Inflammatory macrophage treated with lipopolysaccharide for 4 hours (primary cell): ENCODE measurements at places on chromosomes 4 and X.

- DNase-seq, result no peak
Measured at GRCh38 chr4:6591313-6591712, 16.3 kb downstream of the MAN2B2 start.

DNA sequence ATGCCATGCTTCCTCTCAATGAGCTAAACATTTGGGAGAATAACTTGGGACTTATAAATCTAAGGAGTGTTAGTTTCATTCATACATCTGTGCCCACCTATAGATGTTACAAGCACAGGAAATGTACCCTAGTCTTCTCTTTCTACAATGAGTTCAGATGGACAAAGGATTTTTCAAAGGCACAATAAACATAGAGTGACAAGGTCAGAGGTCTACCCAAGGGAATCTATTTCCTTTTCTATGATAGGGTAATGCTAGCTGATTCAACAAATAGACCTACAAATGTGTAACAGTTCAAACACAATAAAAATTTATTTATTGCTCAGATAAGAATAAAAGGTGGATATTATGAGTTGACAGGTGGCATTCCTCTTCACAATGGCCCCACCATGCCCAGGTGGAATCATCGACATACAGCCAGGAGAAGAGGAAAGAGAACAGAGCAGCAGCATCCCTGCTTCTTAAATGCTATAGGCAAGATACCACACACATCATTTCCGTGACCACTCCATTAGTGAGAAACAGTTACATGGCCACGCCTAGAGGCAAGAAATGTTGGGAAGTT lies 421.8 kb downstream of the HNRNPD start:
- no peak for DNase-seq

DNA sequence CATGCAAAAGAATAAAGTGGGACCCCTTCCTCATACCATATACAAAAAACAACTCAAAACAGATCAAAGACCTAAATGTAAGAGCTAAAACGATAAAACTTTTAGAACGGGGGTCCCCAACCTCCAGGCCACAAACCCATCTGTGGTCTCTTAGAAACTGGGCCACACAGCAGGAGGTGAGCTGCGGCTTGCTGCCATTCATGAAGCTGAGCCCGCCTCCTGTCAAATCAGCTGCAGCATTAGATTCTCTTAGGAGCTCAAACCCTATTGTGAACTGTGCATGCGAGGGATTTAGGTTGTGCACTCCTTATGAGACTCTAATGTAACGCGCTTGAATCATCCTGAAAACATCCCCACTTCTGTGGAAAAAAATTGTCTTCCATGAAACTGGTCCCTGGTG lies 7.0 kb upstream of the GATA1 start:
- DNase-seq, result no peak

GRCh38 chr4:13316354-13316753 lies 167.8 kb downstream of the RAB28 start:
- DNase-seq, result no peak

DNA sequence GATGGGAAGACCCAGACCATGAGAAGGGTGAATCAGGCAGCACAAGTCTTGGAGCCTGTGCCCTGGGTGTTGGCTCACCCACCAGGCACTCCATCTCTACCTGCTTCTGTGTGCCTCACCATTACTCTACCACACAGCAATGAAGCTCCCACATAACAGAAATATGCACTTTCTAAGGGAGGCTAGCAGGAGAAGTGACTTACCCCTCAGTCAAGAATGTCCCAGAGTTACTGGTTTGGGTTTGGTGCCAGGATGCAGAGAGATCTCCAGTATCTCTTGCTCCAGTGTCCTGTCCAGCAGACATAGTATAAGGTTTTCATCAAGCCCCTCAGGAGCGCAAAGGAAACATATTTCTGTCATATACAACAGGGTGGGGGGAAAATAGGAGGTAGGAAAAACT lies 11.3 kb upstream of the RAB40A start:
- DNase-seq, result no peak

DNA sequence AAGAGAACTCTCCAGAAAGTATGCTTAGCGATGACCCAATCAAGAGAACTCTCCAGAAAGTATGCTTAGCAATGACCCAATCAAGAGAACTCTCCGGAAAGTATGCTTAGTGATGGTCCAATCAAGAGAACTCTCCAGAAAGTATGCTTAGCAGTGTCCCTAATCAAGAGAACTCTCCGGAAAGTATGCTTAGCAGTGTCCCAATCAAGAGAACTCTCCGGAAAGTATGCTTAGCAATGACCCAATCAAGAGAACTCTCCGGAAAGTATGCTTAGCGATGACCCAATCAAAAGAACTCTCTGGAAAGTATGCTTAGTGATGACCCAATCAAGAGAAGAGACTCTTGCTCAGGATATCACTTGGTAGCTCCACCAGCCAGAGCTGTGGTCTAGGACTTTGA lies 92.5 kb downstream of the AFAP1 start:
- no peak for DNase-seq

DNA sequence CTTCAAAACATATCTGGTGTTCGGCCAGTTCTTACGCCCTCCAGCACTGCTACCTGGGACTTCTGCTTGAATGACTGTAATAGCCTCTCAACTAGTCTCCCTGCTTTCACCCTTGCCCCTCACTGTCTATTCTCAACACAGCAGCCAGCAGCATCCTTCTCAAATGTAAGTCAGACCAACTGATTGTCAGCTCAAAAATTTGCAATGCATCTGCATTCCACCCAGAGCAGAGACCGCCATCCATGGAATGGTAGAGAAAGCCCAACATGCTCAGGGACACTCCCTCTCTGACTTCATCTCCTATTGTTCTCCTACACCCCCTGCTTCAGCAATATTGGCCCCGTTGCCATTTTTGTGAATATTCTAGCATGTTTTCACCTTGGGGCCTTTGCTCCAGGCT lies 5.9 kb downstream of the TLR7 start:
- no peak for DNase-seq
